Naive thymus-derived CD8-positive, alpha-beta T cell (primary cell): ENCODE measurements at places on chromosomes 1 and 21.
A peak's percentile ranks its signal among the peaks of the same experiment; 100 is the strongest.

DNA sequence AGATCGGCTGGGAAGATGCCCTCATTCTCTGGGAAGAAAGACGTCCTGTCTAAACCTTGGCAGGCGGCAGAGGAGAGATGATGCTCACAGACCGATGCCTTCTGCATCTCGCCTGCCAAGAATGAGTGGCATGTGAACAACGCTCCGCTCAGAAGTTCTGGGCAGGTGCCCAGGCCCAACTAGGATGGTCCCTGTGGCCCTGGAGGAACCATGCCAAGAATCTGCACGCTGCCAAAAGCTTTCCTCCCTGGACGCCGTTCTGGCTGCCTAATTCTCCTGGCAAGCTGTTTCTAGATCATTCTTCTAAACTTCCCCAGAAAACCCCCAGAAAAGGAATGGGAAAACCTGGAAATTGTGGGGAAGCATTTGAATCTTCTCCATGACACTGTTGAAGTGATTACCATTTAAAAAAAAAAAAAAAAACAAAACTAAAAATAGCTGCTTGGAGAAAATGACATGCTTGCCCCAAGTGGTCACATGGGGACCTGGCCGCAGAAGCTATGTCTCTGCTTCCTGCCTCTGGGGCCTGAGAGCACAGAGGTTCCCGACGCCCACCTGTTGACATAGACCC lies 440.9 kb downstream of the PRDM2 start:
- no peak for DNase-seq

- no peak for DNase-seq
Observed at GRCh38 chr1:229130028-229130668, 140.8 kb upstream of the RAB4A start.

DNA sequence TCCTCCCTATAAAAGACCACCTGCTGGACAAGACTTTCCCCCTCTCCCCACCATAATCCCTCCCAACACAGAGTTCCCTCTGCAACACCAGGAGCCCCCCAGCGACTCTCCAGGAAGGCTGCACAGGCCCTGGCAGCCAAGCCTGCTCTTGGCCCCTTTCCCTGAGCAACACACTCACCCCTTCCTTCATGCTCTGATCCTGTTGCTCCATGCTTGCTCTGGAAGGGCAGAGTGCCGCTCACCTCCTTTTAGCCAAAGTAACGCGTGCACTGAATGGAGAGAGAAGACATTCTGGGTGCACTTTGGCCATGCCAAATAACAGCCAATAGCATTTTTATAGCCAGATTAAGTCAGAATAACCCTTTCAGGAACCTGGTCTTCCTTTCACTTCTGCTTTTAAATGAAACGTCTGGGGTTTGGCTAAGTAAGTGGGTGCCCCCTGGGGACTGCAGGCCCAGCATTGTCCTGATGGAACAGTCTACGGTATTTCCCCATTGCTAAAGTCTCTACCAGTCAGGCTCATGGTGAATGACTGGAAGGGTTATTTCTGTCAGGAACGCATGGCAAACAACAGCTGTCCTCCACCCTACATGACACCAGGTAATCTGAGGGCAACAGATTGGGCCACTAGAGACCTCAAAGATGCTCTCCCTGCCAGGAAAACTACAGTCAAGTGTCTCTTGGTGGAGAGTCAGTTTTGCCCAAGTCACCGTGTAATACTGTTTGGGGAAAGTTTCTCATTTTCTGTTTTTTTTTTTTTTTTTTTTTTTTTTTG lies at the start of gene SLC2A5:
TSS of gene SLC2A5 (minus strand) at position 310 of the 775 bp plus-strand sequence. CDS start at position 211, 99 bp downstream.
- no peak for DNase-seq

DNA sequence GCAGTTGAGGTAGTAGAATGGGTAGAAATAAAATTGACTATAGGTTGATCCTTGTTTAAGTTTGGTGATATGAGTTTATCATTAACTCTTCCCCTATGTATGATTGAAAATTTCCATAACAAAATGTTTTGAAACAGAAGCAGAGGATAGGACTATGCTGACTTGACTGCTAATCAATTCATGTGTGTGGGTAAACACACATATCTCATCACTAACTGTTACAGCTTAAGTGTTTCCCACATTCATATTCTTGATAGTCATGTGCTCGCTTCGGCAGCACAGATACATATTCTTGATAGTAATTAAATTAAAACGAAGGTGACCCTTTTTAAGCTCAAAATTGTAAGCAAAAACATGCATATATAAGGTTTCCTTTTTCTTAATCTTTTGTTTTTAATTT lies 68.2 kb upstream of the SAMSN1 start:
- no peak for DNase-seq

- no peak for DNase-seq
Observed at GRCh38 chr1:230839173-230839572, 29.1 kb downstream of the C1orf198 start.

DNA sequence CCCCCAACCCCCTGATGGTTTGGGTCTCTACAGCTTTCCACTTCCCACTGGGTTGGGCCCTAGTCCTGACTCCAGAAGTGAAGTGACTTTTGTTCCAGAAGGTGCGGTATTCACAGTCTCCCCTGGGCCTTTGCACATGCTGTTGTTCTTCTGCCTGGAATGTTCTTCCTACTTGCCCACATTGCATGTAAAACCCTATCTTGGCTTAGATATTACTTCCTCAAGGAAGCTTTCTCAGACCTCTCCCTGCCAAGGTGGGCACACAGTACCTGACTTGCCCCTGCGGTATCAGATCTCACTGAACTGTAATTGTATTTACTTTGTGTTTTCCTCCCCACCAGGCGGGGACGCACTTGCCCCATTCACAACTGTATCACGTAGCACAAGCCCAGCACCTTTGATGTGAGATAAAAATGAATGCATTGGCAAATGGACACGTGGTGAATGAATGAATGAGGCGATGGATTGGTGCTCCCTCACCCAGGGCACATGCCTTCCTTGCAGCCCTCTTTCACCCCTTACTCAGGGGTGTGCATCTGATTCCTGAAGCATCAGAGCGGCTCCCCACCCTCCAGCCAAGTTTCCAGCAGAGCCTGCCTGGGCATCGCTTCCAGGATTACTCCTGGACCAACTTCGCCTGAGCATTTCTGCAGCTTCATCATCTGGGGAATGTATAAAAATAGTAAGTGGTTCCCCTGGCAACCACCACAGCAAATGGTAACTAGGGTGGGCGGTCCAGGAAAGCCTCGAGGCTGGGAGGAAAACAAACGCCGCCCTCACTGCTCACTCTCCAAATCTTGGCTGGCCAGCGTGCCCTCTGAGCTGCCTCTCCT lies 19.8 kb downstream of the NENF start:
- no peak for DNase-seq

DNA sequence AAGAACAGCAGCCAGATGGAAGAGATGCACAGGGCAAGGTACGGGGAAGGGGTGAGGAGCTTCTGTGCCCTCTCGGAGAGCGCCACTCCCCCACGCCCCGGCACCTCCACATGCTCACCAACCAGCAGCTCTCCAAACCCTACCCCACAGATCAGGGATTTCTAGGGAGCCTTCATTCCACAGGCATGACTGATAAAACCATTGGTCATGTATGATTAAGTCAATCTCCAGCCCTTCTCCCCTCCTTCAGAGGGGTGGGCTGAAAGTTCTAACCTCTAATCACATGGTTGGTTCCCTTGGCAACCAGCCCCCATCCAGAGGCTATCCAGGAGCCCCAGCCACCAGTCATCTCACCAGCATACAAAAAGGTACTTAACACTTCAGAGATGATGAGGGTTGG lies 144.7 kb downstream of the TGFBR3 start:
- DNase-seq, result no peak

GRCh38 chr1:3491291-3492246 lies 37.1 kb downstream of the ARHGEF16 start:
- DNase-seq, result peak; percentile 84

GRCh38 chr1:31859719-31860118 lies 43.9 kb upstream of the SPOCD1 start:
- no peak for DNase-seq

DNA sequence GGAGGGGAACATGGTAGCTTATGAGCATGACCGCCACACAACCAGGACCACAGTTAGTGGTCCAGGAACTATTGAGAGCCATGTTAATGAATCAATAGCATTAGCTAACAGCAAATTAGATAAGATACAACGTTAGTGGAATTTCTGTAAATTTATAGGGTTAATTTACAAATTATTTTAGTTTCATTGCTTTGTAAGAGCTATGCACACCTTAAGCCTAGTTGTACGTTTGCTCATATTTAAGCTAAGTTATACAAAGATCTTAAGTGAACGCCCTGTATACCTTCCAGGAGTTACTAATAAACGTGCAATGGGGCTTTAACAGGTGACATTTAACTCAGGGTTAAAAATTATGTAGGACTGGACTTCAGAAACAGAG lies 749 bp downstream of the EXOSC10 start:
- DNase-seq, result no peak

GRCh38 chr1:1146026-1146425 lies 27.7 kb upstream of the TTLL10 start:
- no peak for DNase-seq

GRCh38 chr21:36980280-36981048 lies 14.0 kb upstream of the HLCS start:
- DNase-seq, result no peak

GRCh38 chr1:182845379-182845778 lies 6.2 kb downstream of the DHX9 start:
- DNase-seq, result no peak

- DNase-seq, result peak; percentile 21
Observed at GRCh38 chr1:169809370-169810095, 14.8 kb upstream of the METTL18 start.

DNA sequence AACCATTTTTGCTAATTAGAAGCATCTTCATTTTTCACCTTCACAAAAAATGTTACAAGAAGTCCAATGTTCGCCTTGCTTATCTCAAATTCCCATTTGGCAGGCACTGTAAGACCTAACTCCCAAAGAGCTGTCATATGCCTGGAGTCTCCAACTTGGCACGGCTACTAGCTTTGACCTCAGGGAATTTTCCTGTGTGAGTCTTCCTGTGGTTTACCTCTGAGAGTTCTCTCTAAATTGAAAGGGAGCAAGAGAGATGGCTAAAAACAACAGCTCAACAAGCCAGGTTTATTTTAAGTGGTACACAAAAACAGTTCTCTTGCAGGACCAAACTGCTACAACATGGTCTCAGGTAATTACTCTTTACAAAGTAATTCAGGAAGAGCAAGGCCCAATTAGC lies 756.0 kb upstream of the ADGRL2 start:
- no peak for DNase-seq

DNA sequence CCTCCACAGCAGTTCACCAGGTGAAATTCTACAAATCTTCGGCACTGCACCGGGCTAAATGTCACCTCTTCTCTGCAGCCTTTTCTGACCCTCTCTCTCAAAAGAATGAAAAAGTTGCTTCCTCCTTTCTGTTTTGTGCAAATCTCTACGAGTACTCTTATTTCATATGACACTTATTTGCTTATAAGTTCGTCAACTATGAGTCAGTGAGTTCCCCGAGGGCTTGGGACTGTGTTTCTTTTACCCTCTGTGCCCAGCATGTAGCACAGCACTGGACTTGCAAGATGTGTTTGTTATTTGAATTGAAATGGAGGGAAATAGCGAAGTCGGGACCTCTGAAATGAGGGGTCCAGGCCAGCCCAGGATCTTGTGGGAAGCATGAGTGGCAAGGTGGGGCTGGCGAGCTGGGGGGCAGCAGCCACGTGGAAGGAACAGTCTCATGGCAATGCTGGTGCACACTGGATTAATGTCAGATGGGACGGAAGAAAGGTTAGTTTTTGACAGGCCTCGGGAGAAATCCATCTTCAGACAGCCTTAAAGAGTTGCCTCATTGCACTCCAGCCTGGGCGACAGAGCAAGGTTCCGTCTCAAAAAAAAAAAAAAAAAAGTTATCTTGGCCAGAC lies 6.2 kb downstream of the SLC6A9 start:
- DNase-seq, result no peak

GRCh38 chr1:38223391-38223790 lies 176.8 kb upstream of the POU3F1 start:
- no peak for DNase-seq

GRCh38 chr1:3717041-3717714 lies 35.1 kb upstream of the CCDC27 start:
- no peak for DNase-seq

GRCh38 chr1:166080277-166080966 lies 86.4 kb downstream of the FAM78B start:
- DNase-seq, result no peak
